Endothelial cell of umbilical vein (primary cell): ENCODE measurements at places on chromosomes 2 and 18. TPM values are rescaled to one million over a fixed set of nuclear protein-coding genes. Genes with fewer than 3 reads are reported as not detected.

GRCh38 chr2:143489145-143489544 lies 359.9 kb downstream of the ARHGAP15 start:
- peak; percentile 81 for DNase-seq
- peaks cover 3% of the 10 kb centered on the region for H3K4me1 ChIP-seq
- H3K36me3 ChIP-seq = no peaks in the 10 kb centered on the region
- H3K27me3 ChIP-seq = no peaks in the 10 kb centered on the region

- no peak overlapping the region for H3K4me3 ChIP-seq
- H3K27me3 ChIP-seq = no peaks in the 10 kb centered on the region
- H3K27ac ChIP-seq = no peak overlapping the region
- no peak for DNase-seq
- H3K36me3 ChIP-seq = no peaks in the 10 kb centered on the region
Observed at GRCh38 chr2:86686460-86686859, 33.6 kb upstream of the RMND5A start.

DNA sequence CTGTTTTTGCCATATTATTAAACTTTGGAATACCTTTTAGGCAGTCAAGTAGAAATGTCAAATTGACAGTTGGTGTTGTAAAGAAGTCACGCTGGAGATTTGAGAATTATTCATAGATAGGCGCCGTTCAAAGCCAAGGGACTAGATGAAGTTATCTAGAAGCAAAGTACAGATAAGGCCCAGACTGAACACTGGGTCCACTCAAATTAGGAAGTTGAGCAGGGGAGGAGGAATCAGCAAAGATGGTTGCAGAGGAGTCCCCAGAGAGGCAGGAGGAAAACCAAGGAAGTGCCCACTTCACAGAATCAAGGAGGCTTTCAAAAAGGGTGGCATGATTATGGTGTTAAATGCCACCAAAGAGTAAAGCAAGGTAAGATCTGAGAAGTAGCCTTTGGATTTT lies 9.6 kb upstream of the ALS2 start:
- H3K27ac ChIP-seq = no peak overlapping the region
- DNase-seq = no peak
- H3K36me3 ChIP-seq = no peaks in the 10 kb centered on the region

GRCh38 chr2:56523816-56524215 lies 340.0 kb downstream of the CCDC85A start:
- H3K4me1 ChIP-seq = no peaks in the 10 kb centered on the region
- H3K36me3 ChIP-seq = no peaks in the 10 kb centered on the region
- no peak overlapping the region for H3K4me3 ChIP-seq
- H3K27me3 ChIP-seq = peaks cover 2% of the 10 kb centered on the region
- no peak for DNase-seq
- H3K27ac ChIP-seq = no peak overlapping the region

DNA sequence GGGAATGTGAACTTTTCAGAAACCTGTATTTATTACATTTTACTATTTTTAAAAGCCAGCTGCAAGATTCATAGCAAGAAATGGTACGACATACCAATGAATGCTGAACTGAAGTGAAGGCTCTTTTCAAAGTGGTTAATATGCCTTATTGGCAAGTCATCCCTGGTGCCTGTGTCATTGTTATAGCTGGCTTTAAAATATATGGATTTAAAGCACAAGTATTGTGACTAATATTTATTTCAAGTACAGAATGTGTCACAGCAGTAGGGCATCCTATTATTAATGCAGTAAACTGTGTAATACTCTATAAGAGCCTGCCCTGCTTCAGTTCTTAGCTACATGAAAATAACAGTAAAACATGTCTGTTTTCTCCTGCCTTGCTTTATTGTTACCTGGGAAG lies 10.8 kb downstream of the TSHZ1 start:
- peaks cover 3% of the 10 kb centered on the region for H3K36me3 ChIP-seq
- H3K27ac ChIP-seq = no peak overlapping the region
- no peak for DNase-seq
- H3K4me3 ChIP-seq = no peak overlapping the region
- peaks cover 25% of the 10 kb centered on the region for H3K4me1 ChIP-seq
- H3K27me3 ChIP-seq = no peaks in the 10 kb centered on the region

GRCh38 chr2:176621350-176621749 lies 352.1 kb downstream of the MTX2 start:
- H3K36me3 ChIP-seq = no peaks in the 10 kb centered on the region
- DNase-seq = no peak
- H3K4me1 ChIP-seq = no peaks in the 10 kb centered on the region

GRCh38 chr18:39105104-39105503 lies 1539.5 kb upstream of the CELF4 start:
- DNase-seq = no peak
- no peaks in the 10 kb centered on the region for H3K27me3 ChIP-seq
- H3K4me3 ChIP-seq = no peak overlapping the region
- H3K27ac ChIP-seq = no peak overlapping the region
- no peaks in the 10 kb centered on the region for H3K36me3 ChIP-seq

DNA sequence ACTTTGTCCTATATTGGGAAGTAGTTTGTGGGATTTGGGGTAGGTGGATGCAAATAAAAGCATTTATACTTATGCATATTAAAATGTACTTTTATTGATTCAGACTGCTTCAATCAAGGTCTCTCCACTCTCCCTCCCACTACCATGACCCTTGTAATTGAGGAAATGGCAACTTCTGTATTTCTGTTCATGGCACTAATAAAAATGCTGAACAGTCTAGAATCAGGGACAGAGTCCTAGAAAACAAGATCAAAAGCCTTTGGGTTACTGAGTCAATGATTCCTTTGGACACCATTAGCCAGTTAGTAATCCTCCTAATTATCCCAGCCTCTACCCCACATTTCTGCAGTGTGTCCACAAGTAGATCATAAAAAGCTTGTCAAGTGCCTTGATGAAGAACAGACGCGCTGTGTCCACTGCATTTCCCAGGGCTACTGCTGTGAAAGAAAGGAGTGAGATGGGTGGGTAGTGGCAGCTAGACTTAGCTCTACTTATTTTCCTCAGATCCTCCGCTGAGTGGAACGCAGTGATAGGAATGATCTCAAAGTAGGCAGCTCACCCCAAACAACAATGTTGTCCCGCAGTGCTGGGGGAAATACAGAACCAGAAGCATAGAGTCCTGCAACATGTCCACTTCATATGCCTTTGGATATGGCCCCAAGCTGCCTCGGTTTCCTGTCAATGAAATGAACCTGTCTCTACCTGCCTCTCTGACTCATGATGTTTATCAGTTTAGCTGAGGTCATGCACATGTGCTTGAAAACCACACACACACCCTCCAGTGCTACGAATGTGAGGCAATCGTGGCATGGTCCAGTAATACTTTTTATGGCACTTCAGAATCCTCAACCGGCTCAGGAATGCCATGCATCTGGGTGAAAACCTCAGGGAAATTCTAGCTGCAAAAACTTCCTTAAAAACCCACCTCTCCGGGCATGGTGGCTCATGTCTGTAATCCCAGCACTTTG lies 115.5 kb downstream of the COL6A3 start:
- no peak overlapping the region for H3K4me3 ChIP-seq
- no peaks in the 10 kb centered on the region for H3K36me3 ChIP-seq
- peaks cover 10% of the 10 kb centered on the region for H3K27me3 ChIP-seq
- no peak overlapping the region for H3K27ac ChIP-seq
- peaks cover 14% of the 10 kb centered on the region for H3K4me1 ChIP-seq

- no peak overlapping the region for H3K27ac ChIP-seq
- no peaks in the 10 kb centered on the region for H3K36me3 ChIP-seq
- DNase-seq = no peak
- H3K4me1 ChIP-seq = no peaks in the 10 kb centered on the region
Observed at GRCh38 chr2:232028631-232029030, 67.1 kb downstream of the DIS3L2 start.

DNA sequence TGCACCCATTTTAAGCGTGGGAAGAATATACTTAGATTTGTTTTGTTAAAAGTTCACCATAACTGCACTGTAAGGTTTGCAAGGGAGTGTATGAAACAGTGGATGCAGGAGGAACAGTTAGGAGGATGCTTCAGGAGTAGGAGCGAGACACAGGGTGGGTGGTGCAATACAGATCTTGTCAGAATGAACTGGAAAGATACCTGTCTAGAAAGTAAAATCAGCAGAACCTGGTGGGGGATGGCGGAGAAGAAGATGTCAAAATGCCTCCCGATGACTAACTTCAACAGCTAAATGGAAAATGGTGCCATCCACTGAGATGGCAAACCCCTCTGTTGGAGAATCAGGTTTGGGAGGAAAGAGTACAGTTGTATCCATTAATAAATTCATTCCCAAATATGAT lies 18.2 kb downstream of the LANCL1 start:
- H3K4me3 ChIP-seq = no peak overlapping the region
- H3K36me3 ChIP-seq = peaks cover 5% of the 10 kb centered on the region
- no peaks in the 10 kb centered on the region for H3K27me3 ChIP-seq

DNA sequence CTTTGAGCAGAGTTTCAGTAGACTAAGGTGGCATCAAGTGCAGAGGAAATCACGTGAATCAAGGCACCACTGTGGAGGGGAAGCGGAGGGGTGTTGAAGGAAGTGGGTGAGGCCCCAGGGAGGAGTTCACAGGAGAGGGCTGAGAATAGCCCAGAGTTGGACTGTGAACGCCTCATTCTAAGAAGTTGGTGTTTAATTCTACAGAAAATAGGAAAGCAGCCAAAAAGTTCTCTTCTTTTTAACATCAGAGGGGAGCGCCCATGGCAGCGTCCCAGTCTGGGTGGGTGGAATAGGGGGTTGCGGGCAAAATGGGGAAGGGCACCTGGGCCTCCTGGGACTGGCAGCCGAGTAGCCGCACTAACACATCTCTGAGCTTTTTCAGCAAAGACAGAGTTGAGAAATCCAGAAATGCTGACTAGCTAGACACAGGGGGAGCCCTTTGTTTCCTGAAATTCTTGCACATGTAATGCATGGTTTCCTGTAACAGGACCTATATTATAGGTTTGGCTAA lies 97.0 kb downstream of the NEB start:
- peak overlapping the region; percentile 81 for H3K27ac ChIP-seq
- no peak overlapping the region for H3K4me3 ChIP-seq
- no peak for DNase-seq
- no peaks in the 10 kb centered on the region for H3K27me3 ChIP-seq
- H3K36me3 ChIP-seq = no peaks in the 10 kb centered on the region
- H3K4me1 ChIP-seq = peaks cover 22% of the 10 kb centered on the region

- H3K36me3 ChIP-seq = no peaks in the 10 kb centered on the region
- no peaks in the 10 kb centered on the region for H3K27me3 ChIP-seq
- peaks cover 5% of the 10 kb centered on the region for H3K4me1 ChIP-seq
- H3K4me3 ChIP-seq = no peak overlapping the region
Observed at GRCh38 chr2:20684581-20685063, 17.7 kb downstream of the GDF7 start.

DNA sequence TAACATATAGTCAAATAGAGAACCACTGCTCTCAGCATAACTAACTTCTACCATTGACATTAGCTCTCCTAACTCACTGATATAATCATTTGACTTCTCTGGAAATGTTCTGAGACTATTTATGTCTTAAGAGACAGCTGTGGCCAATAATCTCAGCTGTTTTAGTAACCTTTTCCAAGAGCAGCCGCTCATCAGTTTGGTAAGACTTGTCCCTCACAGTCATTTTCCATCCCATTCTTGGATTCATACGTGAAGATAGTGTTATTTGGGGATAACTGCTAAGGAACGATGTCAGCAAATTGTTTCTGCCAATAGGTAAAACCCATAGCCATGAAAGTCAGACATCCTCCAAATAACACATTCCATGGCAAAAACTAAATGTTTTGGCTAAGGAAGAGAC lies 127.8 kb downstream of the LNPK start:
- no peaks in the 10 kb centered on the region for H3K36me3 ChIP-seq
- H3K4me3 ChIP-seq = no peak overlapping the region
- no peak for DNase-seq

GRCh38 chr2:143436951-143437350 lies 307.7 kb downstream of the ARHGAP15 start:
- DNase-seq = no peak
- H3K27ac ChIP-seq = no peak overlapping the region
- no peaks in the 10 kb centered on the region for H3K27me3 ChIP-seq
- H3K4me1 ChIP-seq = no peaks in the 10 kb centered on the region

- no peak overlapping the region for H3K27ac ChIP-seq
- H3K4me3 ChIP-seq = no peak overlapping the region
- DNase-seq = no peak
- H3K4me1 ChIP-seq = no peaks in the 10 kb centered on the region
- H3K27me3 ChIP-seq = no peaks in the 10 kb centered on the region
Observed at GRCh38 chr2:220336771-220337170, 709.3 kb downstream of the SLC4A3 start.

DNA sequence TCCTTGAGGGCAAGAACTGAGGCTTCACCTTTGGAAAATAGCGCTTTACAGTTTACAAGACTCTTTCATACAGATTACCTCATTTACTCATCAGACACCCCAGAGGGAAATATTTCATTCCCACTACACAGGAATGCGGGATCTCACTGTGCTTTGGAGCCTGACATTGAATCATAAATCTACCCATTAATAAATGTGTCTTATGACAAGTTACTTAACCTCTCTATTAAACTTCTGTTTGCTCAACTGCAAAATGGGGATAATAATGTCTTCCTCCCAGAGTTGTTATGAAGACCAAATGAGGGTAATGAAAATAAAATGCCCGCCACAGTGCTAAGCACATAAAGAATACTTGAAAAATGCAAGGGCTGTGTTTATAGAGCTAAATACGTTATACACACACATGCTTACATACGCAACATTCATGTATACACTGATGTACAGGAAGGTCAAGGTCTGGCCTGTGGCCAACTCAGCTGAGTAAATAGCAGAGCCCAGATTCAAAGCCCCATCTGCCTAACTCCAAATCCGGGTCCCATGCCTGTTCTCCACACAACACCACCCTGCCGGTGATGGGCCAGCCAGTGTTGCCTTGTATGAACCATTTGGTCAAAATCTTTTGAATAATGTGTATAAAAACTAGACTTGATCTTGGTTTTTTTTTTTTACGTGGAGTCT lies 77.8 kb upstream of the STPG4 start:
- H3K4me1 ChIP-seq = no peaks in the 10 kb centered on the region
- H3K4me3 ChIP-seq = no peak overlapping the region
- H3K27ac ChIP-seq = no peak overlapping the region
- DNase-seq = peak; percentile 59
- H3K27me3 ChIP-seq = no peaks in the 10 kb centered on the region
- H3K36me3 ChIP-seq = no peaks in the 10 kb centered on the region

- peaks cover 10% of the 10 kb centered on the region for H3K4me1 ChIP-seq
- H3K36me3 ChIP-seq = no peaks in the 10 kb centered on the region
- no peak overlapping the region for H3K4me3 ChIP-seq
Observed at GRCh38 chr2:207694811-207695281, 16.6 kb upstream of the CCNYL1 start.

GRCh38 chr2:46018773-46019591 lies 278.2 kb upstream of the EPAS1 start:
- no peak overlapping the region for H3K4me3 ChIP-seq
- H3K4me1 ChIP-seq = peaks cover 22% of the 10 kb centered on the region
- no peak overlapping the region for H3K27ac ChIP-seq
- no peaks in the 10 kb centered on the region for H3K27me3 ChIP-seq

- H3K27ac ChIP-seq = peak overlapping the region; percentile 25
- no peaks in the 10 kb centered on the region for H3K36me3 ChIP-seq
- H3K4me3 ChIP-seq = no peak overlapping the region
- no peaks in the 10 kb centered on the region for H3K27me3 ChIP-seq
- peaks cover 4% of the 10 kb centered on the region for H3K4me1 ChIP-seq
Observed at GRCh38 chr2:225002039-225002655, 40.1 kb downstream of the DOCK10 start.

Gene SLC11A1
- polyA plus RNA-seq = 0.03 and 0.08 TPM in 2 replicates

Gene DSEL
- polyA plus RNA-seq = 2.0 TPM in 2 replicates

Gene ALPI
- not detected in 2 replicates for polyA plus RNA-seq

Gene EMILIN1
- 11.7 and 15.5 TPM in 2 replicates for polyA plus RNA-seq

Gene UGT1A3
- polyA plus RNA-seq = not detected in 2 replicates

Gene ALPP
- polyA plus RNA-seq = not detected in 2 replicates

Gene DNER
- polyA plus RNA-seq = 0.01 and 0.05 TPM in 2 replicates

Gene PSTPIP2
- polyA plus RNA-seq = 4.5 and 4.9 TPM in 2 replicates

Gene RIOK3
- polyA plus RNA-seq = 12.4 and 14.8 TPM in 2 replicates
